HFFc6 (cell line): ENCODE measurements at places on chromosomes 12 and 14. TPM values are rescaled to one million over a fixed set of nuclear protein-coding genes. Genes with fewer than 3 reads are reported as not detected.

Gene TMEM132C
- total RNA-seq, result not detected in 3 replicates

Gene NPAS3
- total RNA-seq, result not detected in 3 replicates

Gene CFAP251
- 1.2 to 3.5 TPM (median 1.7 TPM) in 3 replicates for total RNA-seq

Gene CRIP1
- total RNA-seq, result 5.6 to 51.7 TPM (median 11.7 TPM) in 3 replicates

Gene DAO
- total RNA-seq, result not detected in 3 replicates

Gene LUM
- 52.7 to 62.0 TPM (median 61.4 TPM) in 3 replicates for total RNA-seq

Gene PLEK2
- total RNA-seq, result 11.5 to 21.0 TPM (median 13.4 TPM) in 3 replicates
